Pericardium fibroblast (primary cell): ENCODE measurements at places on chromosomes 12 and 14. TPM values are rescaled to one million over a fixed set of nuclear protein-coding genes. Genes with fewer than 3 reads are reported as not detected.

The HELB gene
- 0.82 and 2.7 TPM in 2 replicates for total RNA-seq

The CHGA gene
- total RNA-seq = not detected in 2 replicates

The KLRG1 gene
- 0.26 and 1.3 TPM in 2 replicates for total RNA-seq

The ZFHX2 gene
- total RNA-seq = 0.12 and 0.17 TPM in 2 replicates

The TROAP gene
- 0.70 and 1.6 TPM in 2 replicates for total RNA-seq

The POLE2 gene
- total RNA-seq = 6.6 and 13.8 TPM in 2 replicates

The KRT76 gene
- total RNA-seq = not detected in 2 replicates

The ZCRB1 gene
- total RNA-seq = 26.6 and 35.5 TPM in 2 replicates

The MLEC gene
- total RNA-seq = 52.5 and 61.4 TPM in 2 replicates
